ENCODE measurements at places on chromosomes 6 and 20.

DNA sequence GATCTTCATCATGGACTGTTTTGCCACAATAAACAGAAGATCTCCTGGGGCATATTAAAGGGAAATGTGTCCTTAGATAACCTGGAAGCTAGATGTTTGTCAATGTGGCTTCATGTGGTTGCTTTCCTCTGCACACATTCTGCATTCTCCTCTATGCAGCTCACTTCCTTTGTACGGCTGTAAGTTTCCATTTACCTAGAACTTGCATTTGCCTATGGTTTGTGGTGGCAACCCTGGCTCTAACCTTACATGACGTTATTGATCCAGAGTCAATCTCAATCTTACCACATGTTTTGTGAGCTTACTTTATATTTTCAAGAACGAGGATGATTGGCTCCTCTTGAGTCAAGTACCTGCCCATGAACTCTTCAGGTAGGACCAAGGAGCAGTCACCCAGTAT lies 863.1 kb downstream of the MAFB start:
- no peak overlapping the region for H3K4me3 ChIP-seq
- H3K27ac ChIP-seq = no peak overlapping the region
- H3K36me3 ChIP-seq = no peaks in the 10 kb centered on the region

- peak overlapping the region; percentile 38 for H3K27ac ChIP-seq
- no peaks in the 10 kb centered on the region for H3K36me3 ChIP-seq
- H3K27me3 ChIP-seq = no peaks in the 10 kb centered on the region
- peaks cover 12% of the 10 kb centered on the region for H3K4me1 ChIP-seq
- peak; percentile 68 for DNase-seq
These were observed 47.1 kb upstream of the ENTPD6 start for GRCh38 chr20:25148181-25148981.

DNA sequence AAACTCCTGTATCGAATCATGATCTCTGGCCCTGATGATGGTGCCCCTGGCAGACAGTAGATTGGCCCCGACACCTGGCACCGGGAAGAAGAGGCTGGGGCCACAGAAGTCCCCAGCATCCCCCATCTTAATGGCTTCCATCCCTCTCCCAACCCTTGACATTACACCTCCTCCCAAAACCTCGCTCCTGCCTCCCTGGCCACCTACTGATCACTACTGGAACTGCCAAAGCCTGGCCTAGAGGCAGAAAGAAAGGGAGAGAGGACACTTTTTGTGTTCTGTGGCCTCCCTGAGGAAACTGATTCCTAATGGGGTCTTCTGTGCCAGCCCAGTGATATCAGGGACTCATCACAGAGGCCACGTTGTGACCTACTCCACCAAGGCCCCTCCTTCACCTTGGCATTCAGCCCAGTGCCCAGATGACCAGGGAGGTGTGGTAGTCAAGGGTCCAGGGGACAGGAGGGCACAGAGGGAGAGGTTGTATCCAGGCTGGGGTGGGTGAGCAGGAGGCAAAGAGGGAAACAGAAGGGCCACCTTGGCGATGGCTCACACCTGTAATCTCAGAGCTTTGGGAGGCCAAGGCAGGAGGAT lies 6.1 kb downstream of the C20orf173 start:
- no peaks in the 10 kb centered on the region for H3K4me1 ChIP-seq
- H3K36me3 ChIP-seq = no peaks in the 10 kb centered on the region
- H3K27ac ChIP-seq = no peak overlapping the region
- no peak for DNase-seq
- H3K4me3 ChIP-seq = no peak overlapping the region

GRCh38 chr20:38165966-38166702 lies 1.1 kb upstream of the TGM2 start:
- no peaks in the 10 kb centered on the region for H3K36me3 ChIP-seq
- no peak for DNase-seq
- H3K27ac ChIP-seq = no peak overlapping the region
- no peaks in the 10 kb centered on the region for H3K4me1 ChIP-seq
- H3K4me3 ChIP-seq = no peak overlapping the region
- no peaks in the 10 kb centered on the region for H3K27me3 ChIP-seq

DNA sequence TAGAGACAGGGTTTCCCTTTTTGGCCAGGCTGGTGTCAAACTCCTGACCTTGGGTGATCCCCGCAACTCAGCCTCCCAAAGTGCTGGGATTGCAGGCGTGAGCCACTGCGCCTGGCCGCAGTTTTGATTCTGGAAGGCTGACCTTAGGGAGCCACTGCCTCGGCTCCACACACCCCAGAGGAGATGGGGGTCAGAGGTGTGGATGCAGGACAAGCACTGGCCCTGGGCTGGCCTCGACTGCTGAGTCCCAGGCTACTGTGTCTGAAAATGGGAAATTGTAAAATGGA lies 1.5 kb downstream of the ZBP1 start:
- peak overlapping the region; percentile 72 for H3K27ac ChIP-seq
- peak overlapping the region; percentile 73 for H3K4me3 ChIP-seq
- H3K27me3 ChIP-seq = no peaks in the 10 kb centered on the region
- peaks cover 68% of the 10 kb centered on the region for H3K4me1 ChIP-seq
- H3K36me3 ChIP-seq = peaks cover 19% of the 10 kb centered on the region

GRCh38 chr6:20732896-20733295 lies 198.6 kb downstream of the CDKAL1 start:
- H3K27ac ChIP-seq = no peak overlapping the region
- no peaks in the 10 kb centered on the region for H3K27me3 ChIP-seq
- no peak overlapping the region for H3K4me3 ChIP-seq
- H3K36me3 ChIP-seq = no peaks in the 10 kb centered on the region

GRCh38 chr6:155080881-155081845 lies 86.0 kb downstream of the TIAM2 start:
- no peaks in the 10 kb centered on the region for H3K36me3 ChIP-seq
- DNase-seq = no peak
- H3K27ac ChIP-seq = no peak overlapping the region
- no peaks in the 10 kb centered on the region for H3K4me1 ChIP-seq
- no peaks in the 10 kb centered on the region for H3K27me3 ChIP-seq

- no peaks in the 10 kb centered on the region for H3K4me1 ChIP-seq
- H3K36me3 ChIP-seq = no peaks in the 10 kb centered on the region
- DNase-seq = no peak
- no peak overlapping the region for H3K4me3 ChIP-seq
- no peak overlapping the region for H3K27ac ChIP-seq
- H3K27me3 ChIP-seq = no peaks in the 10 kb centered on the region
These were observed 11.3 kb upstream of the SRSF6 start for GRCh38 chr20:43446361-43446879.

GRCh38 chr6:46956409-46956808 lies 34.7 kb upstream of the ADGRF5 start:
- no peaks in the 10 kb centered on the region for H3K27me3 ChIP-seq
- DNase-seq = no peak
- no peaks in the 10 kb centered on the region for H3K36me3 ChIP-seq
- H3K4me1 ChIP-seq = no peaks in the 10 kb centered on the region
- no peak overlapping the region for H3K27ac ChIP-seq

DNA sequence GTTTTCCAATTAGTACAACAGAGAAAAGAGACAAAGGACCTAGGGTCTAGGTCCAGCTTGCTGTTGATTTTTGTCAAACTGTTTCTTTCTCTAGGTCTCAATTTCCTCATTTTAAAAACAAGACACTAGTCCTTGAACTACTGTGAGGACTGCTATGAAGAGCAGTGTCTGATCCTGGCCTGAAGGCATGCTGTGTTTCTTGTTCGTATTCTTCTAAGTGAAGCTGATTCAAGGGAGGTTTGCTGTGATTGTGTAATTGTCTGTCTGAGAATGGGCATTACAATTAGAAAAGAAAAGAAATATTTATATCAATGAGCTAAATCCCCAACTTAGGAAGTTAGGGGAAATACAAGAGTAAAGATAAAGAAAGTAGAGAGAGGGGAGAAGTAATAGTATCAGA lies 228.2 kb upstream of the SUPT3H start:
- no peak overlapping the region for H3K27ac ChIP-seq
- no peaks in the 10 kb centered on the region for H3K4me1 ChIP-seq
- H3K4me3 ChIP-seq = no peak overlapping the region
- DNase-seq = no peak
- no peaks in the 10 kb centered on the region for H3K27me3 ChIP-seq

GRCh38 chr6:75145976-75146375 lies 59.9 kb downstream of the COL12A1 start:
- H3K4me1 ChIP-seq = no peaks in the 10 kb centered on the region
- H3K27ac ChIP-seq = no peak overlapping the region
- H3K27me3 ChIP-seq = no peaks in the 10 kb centered on the region
- no peak overlapping the region for H3K4me3 ChIP-seq
- no peak for DNase-seq
- no peaks in the 10 kb centered on the region for H3K36me3 ChIP-seq

DNA sequence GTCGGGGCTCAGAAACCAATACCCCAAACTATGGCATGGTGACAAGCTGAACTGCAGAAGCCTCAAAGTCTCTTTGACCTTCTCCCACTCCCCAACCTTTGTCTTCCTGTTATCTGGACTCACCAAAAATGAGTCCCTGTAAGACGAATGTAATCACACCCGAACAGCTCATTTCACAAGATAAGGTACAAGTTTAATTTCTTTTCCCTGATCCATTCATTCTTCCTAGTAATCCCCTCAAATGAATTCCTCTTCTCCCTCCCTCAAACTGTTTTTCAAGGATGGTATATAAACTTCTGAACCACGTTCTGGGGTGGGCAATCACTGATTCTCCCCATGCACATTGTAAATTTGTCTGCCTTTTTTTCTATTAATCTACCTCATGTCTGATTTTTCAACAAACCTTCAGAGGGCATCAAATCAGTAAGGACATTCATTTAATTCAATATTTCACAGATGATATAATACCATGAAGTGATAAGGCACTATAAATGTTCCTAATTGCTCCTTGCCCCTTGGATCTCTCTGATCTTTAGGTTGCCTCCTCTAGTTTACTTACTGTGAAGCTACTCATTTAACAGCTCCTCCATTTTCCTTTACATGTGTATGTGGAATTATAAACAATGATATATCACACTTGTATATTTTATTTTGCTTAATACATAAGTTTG lies 77.2 kb downstream of the OR2B2 start:
- no peaks in the 10 kb centered on the region for H3K27me3 ChIP-seq
- no peak for DNase-seq
- no peak overlapping the region for H3K4me3 ChIP-seq
- H3K4me1 ChIP-seq = peaks cover 40% of the 10 kb centered on the region

GRCh38 chr6:19802656-19803055 lies 34.5 kb upstream of the ID4 start:
- no peaks in the 10 kb centered on the region for H3K36me3 ChIP-seq
- H3K4me3 ChIP-seq = no peak overlapping the region
- no peaks in the 10 kb centered on the region for H3K27me3 ChIP-seq
- DNase-seq = no peak
- no peak overlapping the region for H3K27ac ChIP-seq
- no peaks in the 10 kb centered on the region for H3K4me1 ChIP-seq

DNA sequence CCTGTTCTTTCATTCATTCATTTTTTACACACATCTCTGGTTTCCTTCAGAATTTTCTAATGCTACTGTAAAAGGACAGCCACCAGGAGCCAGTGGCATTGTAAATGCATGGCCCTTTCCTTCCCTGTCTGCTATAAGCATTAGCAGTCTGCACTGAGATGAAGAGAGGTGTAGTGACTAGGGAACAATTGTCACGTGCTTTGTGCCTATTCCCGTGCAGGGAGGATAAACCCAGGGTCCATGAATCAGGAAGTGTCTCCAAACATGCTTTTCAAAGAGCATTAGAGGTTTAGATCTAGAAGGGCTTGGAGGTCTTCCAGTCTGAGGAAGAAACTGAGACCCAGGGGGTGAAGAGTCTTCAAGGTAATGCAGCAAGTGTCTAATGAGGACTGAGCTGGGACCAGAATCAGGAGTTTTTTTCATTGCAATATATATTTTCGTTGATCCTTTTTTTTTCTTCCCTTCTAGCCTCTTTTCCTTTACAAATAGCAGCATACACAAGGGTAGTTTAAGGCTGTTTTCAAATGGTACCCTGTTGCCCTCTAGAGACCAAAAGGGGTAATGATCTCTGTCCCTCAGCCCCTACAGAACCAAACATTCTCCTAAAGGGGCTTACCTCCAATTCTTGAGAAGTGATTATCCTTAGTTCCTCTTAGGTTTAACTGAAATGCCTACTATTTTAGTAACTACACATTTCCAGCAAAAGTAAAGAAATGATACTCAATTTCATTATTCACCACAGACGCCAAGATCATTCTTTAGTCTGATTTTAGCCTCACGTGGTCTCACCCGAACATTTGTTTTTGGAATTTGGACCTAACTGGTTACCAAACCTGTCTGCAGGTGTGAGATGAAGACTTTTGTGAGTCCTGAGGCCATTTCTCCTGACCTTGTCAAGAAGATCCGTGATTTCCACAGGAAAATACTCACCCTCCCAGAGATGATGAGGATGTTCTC lies 6.6 kb downstream of the TRIM15 start:
- H3K4me1 ChIP-seq = no peaks in the 10 kb centered on the region
- H3K4me3 ChIP-seq = no peak overlapping the region
- H3K27me3 ChIP-seq = peaks cover 9% of the 10 kb centered on the region
- no peaks in the 10 kb centered on the region for H3K36me3 ChIP-seq

- DNase-seq = no peak
- H3K4me1 ChIP-seq = peaks cover 6% of the 10 kb centered on the region
- no peak overlapping the region for H3K27ac ChIP-seq
- no peaks in the 10 kb centered on the region for H3K36me3 ChIP-seq
- no peak overlapping the region for H3K4me3 ChIP-seq
- peaks cover 5% of the 10 kb centered on the region for H3K27me3 ChIP-seq
These were observed 11.2 kb upstream of the SPAG4 start for GRCh38 chr20:35604449-35604747.

DNA sequence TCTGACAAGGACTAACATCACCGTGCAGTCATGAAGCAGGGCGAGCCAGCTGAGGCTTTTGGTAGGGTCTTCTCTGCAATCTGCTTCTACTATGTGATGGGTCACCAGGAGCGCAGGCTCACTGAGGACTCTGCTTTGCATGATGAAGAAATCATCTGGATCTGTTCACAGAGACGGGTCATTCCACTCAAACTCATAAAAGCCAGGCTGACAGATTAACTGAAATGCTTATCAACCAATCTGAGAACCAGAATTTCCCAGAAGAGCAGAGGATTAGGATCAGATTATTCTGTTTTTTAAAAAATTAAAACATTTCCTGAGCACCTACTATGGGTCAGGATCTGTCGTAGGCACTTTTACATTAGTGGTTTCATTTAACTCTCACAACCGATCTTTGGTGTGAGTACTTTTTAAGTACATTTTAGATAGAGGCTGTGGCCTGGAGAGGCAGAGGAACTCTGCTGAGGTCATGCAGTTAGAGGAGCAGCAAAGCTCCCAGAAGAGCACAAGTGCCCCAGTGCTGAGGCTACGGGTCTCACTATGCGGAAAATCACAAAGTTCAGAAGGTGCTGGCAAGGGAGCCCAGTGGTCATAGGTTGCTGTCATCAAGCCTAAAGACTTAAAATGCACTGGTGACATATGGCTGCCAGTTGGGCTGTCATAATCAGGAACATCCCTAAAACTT lies 109.1 kb downstream of the BACH2 start:
- H3K27ac ChIP-seq = peak overlapping the region; percentile 92
- DNase-seq = no peak
- peaks cover 81% of the 10 kb centered on the region for H3K4me1 ChIP-seq
- H3K27me3 ChIP-seq = no peaks in the 10 kb centered on the region
- no peaks in the 10 kb centered on the region for H3K36me3 ChIP-seq
- peak overlapping the region; percentile 32 for H3K4me3 ChIP-seq

- no peak overlapping the region for H3K4me3 ChIP-seq
- H3K27me3 ChIP-seq = no peaks in the 10 kb centered on the region
- no peak overlapping the region for H3K27ac ChIP-seq
- no peak for DNase-seq
These were observed 254.5 kb downstream of the TMEM242 start for GRCh38 chr6:157068691-157069324.

- no peak overlapping the region for H3K27ac ChIP-seq
- H3K27me3 ChIP-seq = no peaks in the 10 kb centered on the region
These were observed 85.5 kb downstream of the RNGTT start for GRCh38 chr6:88877893-88878292.

GRCh38 chr6:157884756-157885155 lies 61.7 kb downstream of the SNX9 start:
- no peak for DNase-seq
- no peaks in the 10 kb centered on the region for H3K36me3 ChIP-seq
- no peak overlapping the region for H3K4me3 ChIP-seq
- peak overlapping the region; percentile 93 for H3K27ac ChIP-seq
- H3K27me3 ChIP-seq = no peaks in the 10 kb centered on the region
